Kasumi-1 (cell line): ENCODE measurements at places on chromosomes 3 and 15.

DNA sequence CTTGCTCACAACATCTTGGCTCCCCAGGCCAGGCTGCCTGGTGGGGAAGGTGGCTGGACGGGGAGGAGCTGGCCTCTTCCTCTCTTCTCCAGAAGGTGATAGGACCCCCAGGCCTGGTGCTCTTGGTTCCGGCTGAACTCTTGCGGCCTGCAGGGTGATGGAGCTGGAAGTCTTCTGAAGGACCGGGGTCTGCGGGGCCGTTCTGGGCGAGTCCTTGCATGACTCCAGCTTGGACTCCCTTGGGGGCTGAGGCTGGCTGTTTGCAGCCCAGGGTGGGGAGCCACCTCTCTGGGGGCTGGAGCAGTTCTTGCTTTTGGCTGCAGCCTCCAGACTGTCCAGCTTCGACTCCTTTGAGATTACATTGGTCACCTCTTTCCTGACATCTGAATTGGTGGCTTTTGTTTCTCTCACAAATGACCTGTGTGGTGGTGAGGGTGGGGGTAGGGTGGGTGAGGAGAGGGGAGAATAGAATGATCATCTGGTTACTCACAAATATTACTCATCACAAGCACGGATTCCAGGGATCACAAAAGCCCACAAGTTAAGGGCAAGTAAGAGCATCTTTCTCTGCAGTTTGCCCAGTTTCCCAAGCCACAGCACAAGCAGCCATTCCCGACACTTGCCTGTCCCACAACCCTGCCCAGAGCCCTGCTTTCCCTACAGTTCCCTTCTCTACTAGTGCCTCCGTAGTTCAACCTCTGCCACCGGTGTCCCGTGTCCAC, 149.1 kb upstream of the HACD2 start:
- no peak for DNase-seq

DNA sequence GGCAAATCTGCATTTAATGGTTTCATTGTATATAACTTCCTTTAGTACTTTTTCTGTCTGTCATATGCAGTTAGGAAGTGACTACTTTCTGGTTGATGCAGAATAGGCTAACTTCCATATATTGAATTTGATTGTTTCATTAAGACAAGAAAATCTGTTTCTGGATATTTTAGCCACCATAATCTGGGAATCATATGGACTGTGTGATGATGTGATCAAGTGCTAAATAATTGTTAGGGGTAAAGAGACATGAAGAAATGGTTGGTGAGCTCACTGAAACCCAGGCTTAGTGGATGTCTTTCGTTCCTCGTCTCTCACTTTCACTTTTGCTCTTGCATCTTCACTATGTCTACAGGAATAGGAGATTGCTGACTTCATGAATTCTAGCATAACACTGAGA, 3.5 kb upstream of the MNS1 start:
- DNase-seq: peak; percentile 65

DNA sequence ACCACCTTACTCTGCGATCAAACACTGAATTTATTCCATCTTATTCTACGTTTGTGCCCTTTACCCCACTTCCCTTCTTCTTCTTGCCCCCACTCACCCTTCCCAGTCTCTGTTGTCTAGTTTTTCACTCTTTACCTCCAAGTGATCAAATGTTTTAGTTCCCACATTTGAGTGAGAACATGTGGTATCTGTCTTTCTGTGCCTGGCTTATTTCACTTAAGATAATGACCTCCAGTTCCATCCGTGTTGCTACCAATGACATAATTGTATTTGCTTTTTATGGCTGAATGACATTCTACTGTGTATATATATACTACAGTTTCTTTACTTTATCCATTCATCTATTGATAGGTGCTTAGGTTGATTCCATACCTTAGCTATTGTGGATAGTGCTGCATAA, 78.8 kb downstream of the PDCD6IP start:
- no peak for DNase-seq

- no peak for DNase-seq
Observed at GRCh38 chr3:160374472-160374871, 24.6 kb downstream of the IFT80 start.

DNA sequence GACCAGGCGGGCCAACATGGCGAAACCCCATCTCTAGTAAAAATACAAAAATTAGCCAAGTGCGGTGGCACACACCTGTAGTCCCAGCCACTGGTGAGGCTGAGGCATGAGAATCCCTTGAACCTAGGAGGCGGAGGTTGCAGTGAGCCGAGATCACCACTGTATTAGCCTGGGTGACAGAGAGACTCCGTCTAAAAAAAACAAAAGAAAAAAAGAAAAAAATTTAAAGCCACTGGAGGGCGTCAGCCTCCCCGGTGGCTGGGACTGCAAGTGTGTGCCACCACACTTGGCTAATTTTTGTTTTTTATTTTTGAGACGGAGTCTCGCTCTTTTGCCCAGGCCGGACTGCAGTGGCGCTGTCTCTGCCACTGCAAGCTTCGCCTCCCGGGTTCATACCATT, 7.9 kb downstream of the RTF1 start:
- peak; percentile 5 for DNase-seq

DNA sequence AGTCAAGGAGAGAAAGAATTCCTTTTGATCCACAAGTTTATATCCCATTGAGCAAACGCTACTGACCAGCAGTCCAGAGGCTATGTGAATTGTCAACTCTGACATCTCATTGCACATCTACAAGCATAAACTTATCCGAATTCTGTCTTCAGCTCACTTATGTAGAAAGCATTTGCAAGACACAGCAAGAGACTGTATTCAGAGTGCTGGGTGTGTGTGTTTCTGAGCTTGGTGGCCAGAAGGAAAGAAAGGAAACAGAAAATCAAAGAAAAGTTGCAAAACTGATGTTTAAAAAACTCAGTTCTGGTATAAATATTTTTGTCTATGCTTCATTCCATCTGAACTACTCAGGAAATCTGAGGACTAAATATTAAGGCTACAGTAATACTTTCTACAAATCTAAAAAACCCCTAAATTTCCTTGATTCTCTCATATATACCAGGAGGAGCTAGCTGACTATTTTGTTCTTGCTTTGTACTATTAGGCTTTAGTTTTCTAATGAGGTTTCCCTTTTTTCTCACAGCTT, 45.5 kb downstream of the LSAMP start:
- DNase-seq: no peak

GRCh38 chr15:63387748-63388493, 6.3 kb upstream of the CA12 start:
- DNase-seq: no peak

DNA sequence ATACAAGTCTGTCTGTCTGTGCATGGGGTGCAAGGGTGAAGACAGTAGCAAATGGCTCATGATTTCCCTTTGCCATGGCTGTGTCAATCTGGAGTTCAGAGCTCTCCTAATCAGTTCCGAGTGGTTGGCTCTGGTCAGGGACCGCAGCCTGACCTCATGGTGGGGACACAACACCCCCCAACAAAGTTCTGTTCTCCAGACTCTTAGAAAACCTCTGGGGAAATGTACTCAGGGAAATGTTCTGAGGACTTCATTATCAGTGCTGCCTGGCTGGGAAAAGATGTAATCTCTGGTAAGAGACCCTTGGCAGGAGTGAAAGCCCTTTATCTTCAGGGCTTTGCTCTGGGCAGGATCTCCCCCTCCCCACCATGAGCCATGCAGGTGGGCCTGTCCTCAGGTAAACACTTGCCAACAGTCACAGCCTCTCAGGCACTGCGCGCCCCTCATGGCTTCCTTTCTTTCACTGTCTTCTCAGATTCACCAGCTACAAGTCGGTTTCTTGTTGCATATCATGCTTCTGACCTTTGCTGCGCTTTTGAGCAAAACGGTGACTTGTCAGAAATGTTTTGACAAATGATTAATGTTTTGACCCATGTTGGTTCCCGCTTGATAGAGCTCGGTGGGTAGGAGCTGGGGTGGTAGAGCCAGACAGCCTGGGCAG, 95.5 kb downstream of the ST6GAL1 start:
- no peak for DNase-seq

GRCh38 chr3:100603469-100603868, 5.9 kb upstream of the ADGRG7 start:
- peak; percentile 70 for DNase-seq

- DNase-seq: no peak
Observed at GRCh38 chr3:38396239-38396638, 49.7 kb downstream of the XYLB start.

DNA sequence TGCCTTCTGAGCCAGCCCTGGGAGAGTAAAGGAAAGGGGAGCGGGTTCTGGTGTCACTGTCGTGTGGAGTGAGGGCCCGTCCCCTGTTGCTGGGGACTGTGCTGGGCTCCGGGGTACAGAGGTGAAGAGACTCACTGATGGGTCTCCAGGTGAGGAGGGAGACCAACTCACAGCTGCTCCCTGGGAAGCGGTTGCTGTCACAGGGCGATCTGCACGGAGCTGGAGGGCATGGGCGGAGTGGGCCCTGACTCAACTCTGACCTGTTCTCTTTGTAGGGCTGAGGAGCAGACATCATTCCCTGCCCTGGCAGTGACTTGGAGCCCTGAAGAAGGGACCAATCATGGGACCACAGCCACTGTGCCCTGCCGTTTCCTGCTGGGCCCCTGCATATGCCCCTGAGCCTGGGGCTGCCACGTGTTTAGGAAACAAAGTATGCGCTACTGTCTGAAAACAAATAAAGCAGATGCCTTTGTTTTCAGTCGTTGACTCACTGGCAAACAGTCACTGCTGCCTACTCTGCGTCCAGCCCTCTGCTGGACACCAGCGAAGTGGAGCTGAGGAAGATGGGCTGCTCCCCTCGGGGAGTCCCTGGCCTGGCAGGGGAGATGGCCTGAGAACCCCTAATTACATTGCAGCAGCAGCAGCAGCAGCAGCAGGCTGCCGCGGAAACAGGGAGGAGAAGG, 22.9 kb upstream of the PLXNA1 start:
- DNase-seq: no peak

DNA sequence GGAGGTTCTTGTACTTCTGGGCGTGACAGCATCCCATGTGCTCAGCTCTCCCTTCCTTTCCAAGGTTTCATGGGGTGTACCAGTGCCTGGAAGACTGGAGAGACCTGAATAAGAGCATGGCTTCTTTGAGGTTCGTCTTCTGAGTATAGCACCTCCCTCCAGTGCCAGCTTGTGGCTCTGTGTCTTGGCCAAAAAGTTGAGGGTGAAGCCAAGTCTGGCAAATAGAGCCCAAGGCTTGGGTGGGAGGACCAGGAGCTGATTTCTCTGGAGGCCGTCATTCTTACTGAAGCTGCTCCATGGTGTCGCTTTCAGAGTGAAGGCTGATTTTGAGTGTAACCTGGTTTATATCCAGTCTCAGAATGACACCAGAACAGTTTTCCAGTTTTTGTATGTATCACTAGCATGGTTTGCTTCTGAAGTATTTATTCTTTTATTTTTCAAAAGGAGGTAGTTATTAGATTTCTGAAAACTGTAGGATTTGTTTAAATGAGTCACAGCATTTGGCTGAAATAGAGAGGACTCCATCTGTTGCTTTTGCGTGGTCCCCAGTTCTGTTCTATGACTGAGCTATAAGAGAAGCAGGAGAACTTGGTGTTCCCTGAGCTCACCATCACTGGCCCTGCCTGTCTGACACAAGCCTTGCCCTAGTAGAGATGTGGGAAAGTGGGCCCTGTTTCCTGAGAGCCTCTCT, 47.2 kb downstream of the BSN start:
- no peak for DNase-seq

- peak; percentile 16 for DNase-seq
Observed at GRCh38 chr15:37135225-37135624, 34.9 kb upstream of the MEIS2 start.

GRCh38 chr3:169764312-169764881, 463 bp downstream of the TERC start:
- peak; percentile 61 for DNase-seq

- no peak for DNase-seq
Observed at GRCh38 chr3:126773167-126773566, 69.1 kb downstream of the CHCHD6 start.

- no peak for DNase-seq
Observed at GRCh38 chr15:28165791-28166190, 66.7 kb upstream of the OCA2 start.

GRCh38 chr15:23482764-23483489, 35.9 kb upstream of the GOLGA6L2 start:
- DNase-seq: no peak

DNA sequence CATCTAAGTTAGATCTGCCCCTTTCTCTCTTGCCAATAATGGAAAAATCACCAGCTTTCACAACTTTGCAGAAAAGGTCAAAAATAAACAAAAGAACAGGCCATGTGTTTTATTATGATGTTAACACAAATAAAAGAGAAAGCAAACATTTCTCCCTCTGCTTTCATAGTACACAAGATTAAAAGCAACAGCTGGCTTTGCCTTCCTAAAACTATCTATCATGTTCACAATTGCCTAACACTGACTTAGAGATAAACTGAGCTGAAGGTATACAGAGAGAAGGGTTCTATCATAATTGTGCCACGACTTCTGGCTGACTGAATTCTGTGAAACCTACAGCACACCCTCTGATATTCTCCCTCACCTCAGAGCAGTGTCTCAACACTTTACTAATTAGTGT, 29.4 kb downstream of the AADAC start:
- no peak for DNase-seq

- DNase-seq: no peak
Observed at GRCh38 chr3:187942658-187943241, 197.5 kb upstream of the BCL6 start.

- peak; percentile 81 for DNase-seq
Observed at GRCh38 chr3:149717391-149718056, 34.8 kb downstream of the COMMD2 start.

DNA sequence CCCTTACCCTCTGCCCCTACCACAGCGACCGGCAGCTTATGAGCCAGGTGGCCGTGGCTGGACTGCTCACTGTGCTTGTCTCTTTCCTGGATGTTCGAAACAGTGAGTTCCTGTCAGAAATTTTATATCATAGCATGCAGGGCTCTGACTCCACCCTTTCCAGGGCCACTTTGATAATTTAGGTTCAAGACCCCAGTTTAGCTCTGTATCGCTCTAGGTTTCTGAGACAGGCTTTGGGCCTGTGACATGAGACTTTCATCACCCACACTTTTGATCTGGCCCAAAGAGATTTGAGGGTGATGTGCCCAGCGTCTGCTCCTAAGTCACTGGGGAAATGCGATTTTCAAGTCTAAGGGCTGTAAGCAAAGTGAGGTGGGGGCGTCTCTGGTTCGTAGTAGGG, 6.5 kb upstream of the EIF4G1 start:
- DNase-seq: no peak

- no peak for DNase-seq
Observed at GRCh38 chr15:68213991-68214837, 9.1 kb upstream of the CALML4 start.

- DNase-seq: no peak
Observed at GRCh38 chr15:30670056-30670455, 44.1 kb downstream of the ARHGAP11B start.

- DNase-seq: no peak
Observed at GRCh38 chr3:159838938-159839337, 149.7 kb upstream of the IL12A start.

GRCh38 chr15:65223996-65224395, 12.7 kb upstream of the CILP start:
- DNase-seq: peak; percentile 67

DNA sequence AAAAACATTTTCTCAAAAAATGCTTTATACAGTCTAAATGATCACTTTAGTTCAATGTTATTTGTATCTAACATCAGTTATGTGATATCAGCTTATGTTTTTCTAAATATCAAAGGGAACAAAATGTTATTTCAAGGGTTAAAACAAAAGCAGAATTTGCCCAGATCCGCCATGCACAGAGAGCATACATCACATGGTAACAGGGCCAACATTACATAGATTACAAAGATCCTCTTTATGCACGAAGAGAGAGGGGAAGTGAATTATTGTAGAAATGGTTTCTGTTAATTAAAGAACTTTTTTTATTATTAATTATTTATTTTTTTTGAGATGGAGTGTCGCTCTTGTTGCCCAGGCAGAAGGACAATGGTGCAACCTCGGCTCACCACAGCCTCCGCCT, 100.8 kb upstream of the MME start:
- DNase-seq: no peak
